ENCODE measurements at places on chromosomes 7 and 10.

DNA sequence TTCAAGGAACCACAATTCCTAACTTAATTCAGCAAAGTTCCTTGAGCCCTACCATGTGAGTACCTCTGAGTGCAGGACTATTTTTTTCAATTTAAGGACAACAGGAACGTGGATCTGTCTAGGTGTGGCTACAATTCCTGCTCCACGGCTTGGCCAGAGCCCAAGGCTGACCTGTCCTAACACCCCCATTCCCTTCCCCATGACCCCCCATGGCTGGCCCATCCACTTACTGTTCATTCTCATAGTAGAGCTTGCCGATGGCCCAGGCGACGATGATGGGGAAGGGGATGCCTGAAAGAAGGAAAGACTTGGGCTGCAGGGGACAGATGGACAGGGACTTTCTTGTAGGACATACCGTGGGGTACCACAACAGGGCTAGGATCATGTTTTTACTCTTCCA is 20.3 kb downstream of the CRHR2 start:
- DNase-seq, result no peak

- DNase-seq, result no peak
Measured at GRCh38 chr10:61262486-61263261, 190.5 kb downstream of the TMEM26 start.

- DNase-seq, result no peak
Measured at GRCh38 chr7:157621131-157621681, 284.4 kb downstream of the DNAJB6 start.

DNA sequence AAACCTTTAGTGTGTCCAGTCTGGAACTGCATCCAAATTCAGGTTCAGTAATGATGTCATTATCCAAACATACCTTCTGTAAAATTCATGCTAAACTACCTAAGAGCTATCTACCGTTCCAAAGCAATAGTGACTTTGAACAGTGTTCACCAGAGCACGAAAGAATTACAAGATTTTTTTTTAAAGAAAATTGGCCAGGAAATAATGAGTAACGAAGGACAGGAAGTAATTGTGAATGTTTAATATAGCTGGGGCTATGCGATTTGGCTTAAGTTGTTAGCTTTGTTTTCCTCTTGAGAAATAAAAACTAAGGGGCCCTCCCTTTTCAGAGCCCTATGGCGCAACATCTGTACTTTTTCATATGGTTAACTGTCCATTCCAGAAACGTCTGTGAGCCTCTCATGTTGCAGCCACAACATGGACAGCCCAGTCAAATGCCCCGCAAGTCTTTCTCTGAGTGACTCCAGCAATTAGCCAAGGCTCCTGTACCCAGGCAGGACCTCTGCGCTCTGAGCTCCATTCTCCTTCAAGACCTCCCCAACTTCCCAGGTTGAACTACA is 694 bp upstream of the FAS start:
- DNase-seq, result peak; percentile 38

DNA sequence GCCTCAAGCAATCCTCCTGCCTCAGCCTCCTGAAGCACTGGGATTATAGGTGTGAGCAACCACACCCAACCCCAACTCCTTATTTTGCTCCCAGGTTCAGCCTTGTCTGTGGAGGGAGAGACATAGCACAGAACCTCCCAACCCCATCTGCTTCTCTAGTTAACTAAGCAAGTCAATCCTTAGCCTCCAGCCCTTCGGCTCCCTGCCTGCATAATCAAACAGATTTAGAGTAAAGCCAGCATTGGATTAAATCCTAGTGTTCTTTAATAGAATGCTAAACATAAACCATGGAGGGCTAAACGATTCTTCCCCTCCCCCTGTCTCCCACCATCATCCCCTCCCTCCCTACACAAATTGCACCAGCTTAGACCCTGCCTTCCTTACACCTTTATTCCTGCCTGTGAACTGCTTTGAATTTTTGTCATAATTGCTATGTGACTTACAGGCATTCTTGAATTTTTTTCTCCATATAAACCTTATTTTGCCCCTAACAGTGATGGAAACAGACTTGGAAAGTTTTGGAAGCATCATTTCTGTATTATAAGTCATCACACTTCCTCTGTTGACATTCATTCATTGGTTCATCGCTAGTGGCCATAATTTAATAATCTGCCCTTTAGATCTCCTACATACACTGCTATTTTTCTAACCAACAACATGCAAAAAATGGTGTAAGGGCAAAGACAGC is 72.6 kb upstream of the TOMM7 start:
- no peak for DNase-seq

- DNase-seq, result no peak
Measured at GRCh38 chr7:129751916-129752315, 140.4 kb downstream of the NRF1 start.

GRCh38 chr10:86300931-86301830 is 65.4 kb downstream of the GRID1 start:
- no peak for DNase-seq

DNA sequence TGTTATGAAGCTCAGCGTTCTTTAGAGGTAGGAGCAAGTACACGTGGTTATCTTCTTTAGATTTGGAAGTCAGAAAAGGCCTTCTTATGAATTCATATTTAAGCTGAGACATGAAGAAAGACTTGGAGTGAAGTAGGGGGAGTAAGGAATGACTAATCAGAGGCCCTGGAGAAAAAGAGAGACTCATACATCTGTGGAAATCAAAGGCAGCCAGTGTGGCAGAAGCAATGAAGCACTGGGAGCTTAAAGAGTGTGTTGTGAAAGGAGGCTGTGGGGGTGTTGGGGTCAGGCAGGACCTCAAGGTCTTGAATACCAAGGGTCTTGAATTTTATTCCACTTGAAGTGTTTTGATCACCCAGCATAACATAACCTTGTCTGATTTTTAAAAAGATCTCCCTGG is 35.7 kb upstream of the FGL2 start:
- DNase-seq, result no peak

DNA sequence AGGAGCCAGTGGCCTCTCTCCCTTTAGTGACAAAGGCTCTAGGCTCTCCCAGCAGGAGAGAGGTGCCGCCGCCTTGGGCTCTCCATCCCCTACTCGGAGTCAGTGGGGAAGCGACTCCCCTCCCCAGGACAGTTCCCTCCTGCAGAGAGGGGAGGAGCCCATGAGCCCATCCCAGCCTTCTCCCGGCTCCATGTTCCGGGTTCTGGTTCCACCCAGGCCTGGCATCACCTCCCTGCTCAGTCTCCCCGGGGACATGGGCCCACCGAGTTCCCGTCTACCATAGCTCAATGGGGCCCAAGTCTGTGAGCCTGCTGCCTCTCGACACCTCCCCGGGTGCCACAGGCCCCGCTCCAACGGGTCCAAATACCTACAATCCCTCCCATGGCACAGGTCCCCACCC is 66.5 kb upstream of the DNAAF5 start:
- no peak for DNase-seq

- DNase-seq, result no peak
Measured at GRCh38 chr7:121020249-121020988, 31.9 kb downstream of the CPED1 start.

- no peak for DNase-seq
Measured at GRCh38 chr7:40604601-40605438, 470.0 kb downstream of the SUGCT start.

DNA sequence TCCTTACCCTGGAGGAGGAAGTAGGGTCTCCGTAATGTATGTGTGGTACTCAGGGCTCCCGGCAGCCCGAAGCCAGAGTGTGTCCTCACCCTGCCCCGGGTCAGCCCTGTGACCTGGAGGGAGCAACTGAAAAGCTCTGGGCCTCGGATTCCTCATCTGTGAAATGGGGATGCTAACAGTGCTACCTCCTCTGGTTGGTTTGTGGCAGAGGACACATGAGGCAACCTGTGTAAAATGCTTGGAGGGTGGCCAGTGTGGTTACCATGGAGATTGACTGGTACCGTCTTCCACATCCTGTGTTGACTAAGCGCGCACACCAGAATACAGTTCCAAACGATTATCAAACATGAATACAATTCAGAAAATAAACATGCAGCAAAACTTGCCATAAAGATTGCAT is 163.8 kb upstream of the KLF6 start:
- peak; percentile 90 for DNase-seq

- DNase-seq, result no peak
Measured at GRCh38 chr10:1476455-1476803, 260.9 kb downstream of the ADARB2 start.

GRCh38 chr7:80711531-80711930 is 73.1 kb downstream of the CD36 start:
- DNase-seq, result no peak

GRCh38 chr10:62636825-62637248 is 167.7 kb upstream of the ADO start:
- DNase-seq, result peak; percentile 39

- DNase-seq, result no peak
Measured at GRCh38 chr10:83538047-83538446, 601.3 kb upstream of the GHITM start.

- DNase-seq, result no peak
Measured at GRCh38 chr10:118020365-118020764, 26.4 kb downstream of the RAB11FIP2 start.
